ENCODE measurements at places on chromosomes 3 and 15.
A peak's percentile ranks its signal among the peaks of the same experiment; 100 is the strongest.

GRCh38 chr3:59286791-59287531 lies 237.1 kb upstream of the CFAP20DC start:
- DNase-seq = no peak

- no peak for DNase-seq
Observed at GRCh38 chr15:63943829-63944680, 102.2 kb downstream of the DAPK2 start.

DNA sequence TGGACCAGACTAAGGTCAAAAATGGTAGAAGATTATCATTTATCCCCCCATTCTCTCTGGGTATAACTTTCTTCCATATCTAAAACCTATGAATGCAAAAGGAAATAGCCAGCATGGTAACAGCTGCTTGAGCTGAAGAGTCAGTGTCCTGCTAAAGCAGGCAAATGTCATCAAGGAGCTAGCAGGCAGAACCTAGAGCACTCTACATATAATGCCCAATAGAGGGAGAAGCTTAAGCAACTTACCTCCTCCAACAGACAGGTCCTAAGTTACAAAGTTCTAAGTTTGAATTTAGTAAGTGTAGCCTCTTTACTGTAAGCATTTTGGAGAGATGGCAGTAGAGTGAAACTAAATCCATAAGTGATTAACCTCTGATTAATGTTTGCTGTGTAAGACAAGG lies 7.7 kb downstream of the RAF1 start:
- no peak for DNase-seq

DNA sequence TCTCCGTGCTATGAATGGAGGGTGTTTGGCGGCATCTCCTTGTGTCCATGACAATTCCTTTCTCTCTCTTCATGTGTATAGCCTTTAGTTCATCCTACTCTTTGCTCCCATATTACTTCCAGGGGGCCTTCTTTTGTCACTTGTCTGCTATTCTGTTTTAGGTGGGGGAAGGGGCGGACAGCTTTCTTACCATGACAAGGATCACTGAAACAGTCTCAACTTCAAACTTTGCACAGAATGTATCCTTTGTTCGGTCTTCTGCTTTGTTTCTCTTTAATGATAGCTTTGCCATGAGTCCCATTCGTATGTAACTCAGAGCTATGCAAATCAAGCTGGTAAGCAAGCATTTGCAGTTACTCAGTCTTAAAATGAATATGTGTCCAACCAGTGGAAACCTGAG lies 294.2 kb downstream of the TIGIT start:
- DNase-seq = no peak

DNA sequence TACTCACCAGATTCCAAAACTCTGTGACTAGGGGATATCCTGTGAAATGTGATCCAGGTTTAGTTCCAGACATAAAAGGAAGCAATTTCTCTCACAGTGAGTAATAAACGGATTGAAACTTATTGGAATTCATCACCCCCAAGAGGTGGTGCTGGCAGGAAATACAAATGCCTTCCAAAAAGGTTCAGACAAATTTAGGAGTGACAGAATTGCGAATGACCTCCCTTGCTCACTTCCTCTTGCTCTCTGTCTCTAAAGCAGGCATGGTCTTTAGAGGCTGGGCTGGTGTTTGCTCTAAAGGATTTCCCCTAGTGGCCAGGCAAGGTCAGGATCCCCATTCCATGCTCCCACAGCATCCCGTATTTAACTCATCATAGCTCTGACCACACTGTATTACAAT lies 449.4 kb upstream of the PPP2R3A start:
- DNase-seq = no peak

DNA sequence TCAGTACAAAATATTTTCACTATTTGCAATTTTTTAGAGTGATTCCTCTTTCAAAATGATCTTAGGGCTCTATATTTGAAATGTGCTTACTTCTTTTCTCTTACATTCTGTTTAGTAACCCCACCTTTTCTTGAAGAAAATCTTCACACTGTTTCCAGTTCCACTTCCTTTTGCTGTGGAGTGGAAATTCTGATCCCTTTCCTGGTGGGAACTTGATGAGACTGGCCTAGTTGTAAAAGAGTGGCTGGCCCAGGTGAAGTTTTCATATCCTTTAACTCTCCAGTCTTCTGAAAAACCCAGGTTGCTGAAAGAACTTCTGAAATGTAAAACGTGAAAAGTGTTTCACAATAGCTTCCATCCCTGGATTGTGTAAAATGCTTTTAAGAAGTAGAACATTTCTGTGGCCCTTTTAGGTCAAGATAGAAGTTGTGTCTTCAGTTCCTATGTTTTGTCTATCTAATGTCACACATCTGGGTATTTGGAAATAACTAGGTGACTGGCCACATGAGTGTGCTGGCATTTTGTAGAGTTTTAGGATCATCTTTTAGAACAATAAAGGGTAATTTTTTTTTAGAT lies 84.8 kb upstream of the LRIG1 start:
- no peak for DNase-seq

DNA sequence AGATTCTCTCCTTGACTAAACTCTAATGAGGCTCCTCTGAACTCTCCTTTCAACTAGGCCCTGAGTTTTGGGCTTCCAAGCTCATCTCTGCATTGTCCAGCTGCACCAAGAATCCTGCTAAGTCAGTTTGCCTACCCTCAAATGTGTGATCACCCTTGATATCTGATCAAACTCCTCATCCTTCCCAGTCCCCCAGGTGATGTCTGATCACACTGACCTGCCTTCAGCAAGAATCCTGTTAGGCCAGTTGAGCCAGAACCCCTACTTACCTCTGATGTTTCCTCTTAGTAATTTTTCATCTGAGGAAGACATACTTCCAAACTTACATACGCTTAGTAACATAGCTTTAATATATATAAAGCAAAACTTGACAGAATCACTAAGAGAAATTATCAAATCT lies 28.8 kb downstream of the SUMF1 start:
- no peak for DNase-seq

- no peak for DNase-seq
Observed at GRCh38 chr15:25671132-25671531, 192.0 kb downstream of the ATP10A start.

GRCh38 chr15:99335508-99335907 lies 84.2 kb downstream of the LRRC28 start:
- DNase-seq = no peak

DNA sequence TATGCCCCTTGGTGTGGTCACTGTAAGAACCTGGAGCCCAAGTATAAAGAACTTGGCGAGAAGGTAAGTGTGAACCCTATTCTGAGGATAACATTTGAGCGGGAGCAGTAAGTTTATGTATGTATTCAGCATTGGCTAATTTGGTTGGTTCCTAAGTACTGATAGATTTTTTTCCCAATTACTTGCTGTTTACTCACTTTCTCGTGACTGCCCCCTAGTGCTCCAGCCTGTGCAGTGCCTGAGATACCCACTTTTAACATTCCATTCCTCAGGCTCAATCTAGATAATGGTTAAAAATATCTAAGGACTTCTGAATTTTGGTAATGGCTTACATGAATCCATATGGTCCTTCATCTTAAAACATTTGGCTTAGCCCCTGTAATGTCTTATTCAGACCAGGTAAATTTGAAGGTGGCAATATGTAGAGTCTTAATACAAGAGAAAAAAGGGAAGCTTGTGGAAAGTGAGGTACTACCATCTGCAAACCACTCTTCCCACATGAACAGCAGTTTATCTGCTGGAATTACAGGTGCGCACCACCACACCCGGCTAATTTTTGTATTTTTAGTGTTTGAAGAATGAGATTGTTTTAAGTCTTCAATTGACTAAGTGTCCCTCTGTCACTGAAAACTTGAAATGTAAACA lies 7.1 kb downstream of the ELL3 start:
- peak; percentile 34 for DNase-seq

GRCh38 chr15:27124287-27124871 lies 153.4 kb downstream of the GABRG3 start:
- DNase-seq = no peak

DNA sequence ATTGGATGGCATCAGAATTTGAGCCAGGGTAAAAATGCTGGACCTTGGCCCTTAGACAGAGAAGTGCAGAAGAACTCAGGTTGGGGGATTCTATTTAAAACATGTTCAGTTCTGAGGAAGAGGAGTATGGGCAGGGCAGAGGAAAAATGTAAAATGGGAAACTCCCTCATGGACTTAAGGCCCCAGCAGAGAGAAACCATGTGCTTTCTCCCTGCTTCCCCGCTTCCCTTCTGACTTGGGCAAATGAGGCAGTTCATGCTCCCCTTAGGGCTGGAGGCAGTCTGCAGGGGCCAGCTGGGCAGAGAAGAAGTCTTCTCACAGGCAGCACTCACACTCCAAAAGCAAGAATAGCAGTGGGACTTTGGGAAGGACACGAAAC lies 9.9 kb upstream of the NUDT16 start:
- no peak for DNase-seq

GRCh38 chr3:33915796-33916546 lies 117.5 kb downstream of the PDCD6IP start:
- DNase-seq = no peak

All from activated CD4-positive, CD25-positive, alpha-beta regulatory T cell (primary cell).